CD4-positive, alpha-beta T cell (primary cell): ENCODE measurements at places on chromosomes 1 and 21. TPM values are rescaled to one million over a fixed set of nuclear protein-coding genes. Genes with fewer than 3 reads are reported as not detected.

MAPKAPK2 gene
- 157 TPM for total RNA-seq

CHIT1 gene
- total RNA-seq: 1.1 TPM

PTGFR gene
- not detected for total RNA-seq

LDLRAD1 gene
- total RNA-seq: not detected

OR2T29 gene
- total RNA-seq: not detected

CD34 gene
- not detected for total RNA-seq
